Kidney tubule cell (primary cell): ENCODE measurements at places on chromosomes 1 and 21.

DNA sequence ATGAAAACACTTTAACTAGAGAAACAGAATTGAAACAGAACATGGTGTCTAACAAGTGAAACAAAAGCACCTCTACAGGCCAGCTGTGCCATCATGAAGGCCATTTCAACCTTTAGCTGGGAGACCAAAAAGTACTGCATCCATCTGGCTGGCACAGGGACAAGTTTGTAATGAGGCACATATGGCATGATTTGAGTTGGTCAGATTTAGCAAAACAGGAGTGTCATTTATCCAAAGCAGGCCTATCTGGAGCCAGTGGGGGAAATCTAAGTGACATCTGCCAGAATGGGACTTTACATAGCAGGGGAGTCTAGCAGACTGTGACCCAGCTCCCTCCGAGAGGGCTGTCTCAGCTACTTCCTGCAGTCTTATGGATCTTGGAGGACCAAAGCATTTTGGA lies 51.9 kb downstream of the DNTTIP2 start:
- DNase-seq = no peak

DNA sequence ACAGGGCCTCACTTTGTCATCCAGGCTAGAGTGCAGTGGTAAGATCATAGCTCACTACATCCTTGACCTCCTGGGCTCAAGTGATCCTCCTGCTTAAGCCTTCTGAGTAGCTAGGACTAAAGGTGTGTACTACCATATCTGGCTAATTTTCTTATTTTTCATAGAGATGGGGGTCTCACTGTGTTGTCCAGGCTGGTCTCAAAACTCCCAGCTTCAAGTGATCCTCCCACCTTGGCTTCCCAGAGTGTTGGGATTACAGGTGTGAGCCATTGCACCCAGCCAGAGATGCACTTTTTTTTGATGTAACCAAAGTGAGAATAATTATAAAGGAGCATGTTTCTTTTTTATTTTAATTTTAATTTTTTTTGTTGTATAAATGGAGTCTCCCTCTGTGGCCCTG lies 28.4 kb downstream of the CLIC4 start:
- no peak for DNase-seq

DNA sequence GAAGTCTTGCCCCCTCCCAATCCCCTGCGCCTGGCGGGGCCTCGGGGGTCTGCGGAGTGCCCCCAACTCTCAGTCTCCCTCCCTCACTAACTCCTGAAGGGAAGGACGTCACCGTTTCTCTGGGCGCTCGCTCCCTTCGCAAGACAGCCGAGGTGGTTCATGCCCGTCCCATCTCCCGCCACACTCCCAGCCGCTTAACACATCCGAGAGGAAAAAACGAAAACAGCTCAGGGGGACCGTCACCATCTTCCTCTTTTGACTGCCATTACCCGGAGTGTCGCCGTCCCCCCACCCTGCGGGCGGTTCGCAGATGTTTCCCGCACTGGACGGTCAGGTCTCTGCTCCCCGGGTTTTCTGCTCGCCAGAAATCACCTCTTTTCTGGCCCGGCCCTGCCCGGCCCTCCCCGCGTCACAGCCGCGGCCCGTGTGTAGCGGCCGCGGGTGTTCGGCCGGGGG lies 532 bp downstream of the ERO1B start:
- DNase-seq = peak; percentile 33

DNA sequence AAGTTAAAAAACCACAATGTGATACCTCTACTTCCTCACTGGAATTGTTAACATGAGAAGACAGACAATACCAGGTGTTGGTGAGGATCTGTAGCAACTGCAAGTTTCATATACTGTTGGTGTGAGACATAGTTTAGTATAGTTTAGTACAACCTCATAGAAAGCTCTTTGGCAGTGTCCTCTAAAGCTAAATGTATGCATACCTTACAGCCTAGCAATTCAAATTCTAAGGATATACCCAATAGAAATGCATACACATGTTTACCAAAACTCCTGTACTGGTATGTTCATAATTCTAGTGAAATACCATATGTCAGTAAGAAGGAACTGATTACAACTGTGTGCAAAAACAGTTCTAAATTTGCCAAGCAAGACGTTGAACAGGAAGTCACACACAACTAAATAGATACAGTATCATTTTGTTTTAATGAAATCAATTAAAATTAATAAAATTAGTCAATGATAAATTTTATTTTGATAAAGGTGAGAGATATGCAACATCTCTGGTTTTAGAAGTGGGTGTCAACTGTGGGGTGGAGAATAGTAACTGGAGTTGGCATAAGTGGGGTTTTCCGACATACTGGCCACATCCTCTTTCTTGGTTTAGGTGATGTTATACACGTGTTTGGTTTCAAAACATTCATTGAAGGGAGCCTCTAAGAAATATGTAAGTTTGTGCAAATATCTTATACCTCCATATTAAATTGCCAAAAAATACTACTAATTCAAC lies 450.7 kb downstream of the PTPRC start:
- no peak for DNase-seq

DNA sequence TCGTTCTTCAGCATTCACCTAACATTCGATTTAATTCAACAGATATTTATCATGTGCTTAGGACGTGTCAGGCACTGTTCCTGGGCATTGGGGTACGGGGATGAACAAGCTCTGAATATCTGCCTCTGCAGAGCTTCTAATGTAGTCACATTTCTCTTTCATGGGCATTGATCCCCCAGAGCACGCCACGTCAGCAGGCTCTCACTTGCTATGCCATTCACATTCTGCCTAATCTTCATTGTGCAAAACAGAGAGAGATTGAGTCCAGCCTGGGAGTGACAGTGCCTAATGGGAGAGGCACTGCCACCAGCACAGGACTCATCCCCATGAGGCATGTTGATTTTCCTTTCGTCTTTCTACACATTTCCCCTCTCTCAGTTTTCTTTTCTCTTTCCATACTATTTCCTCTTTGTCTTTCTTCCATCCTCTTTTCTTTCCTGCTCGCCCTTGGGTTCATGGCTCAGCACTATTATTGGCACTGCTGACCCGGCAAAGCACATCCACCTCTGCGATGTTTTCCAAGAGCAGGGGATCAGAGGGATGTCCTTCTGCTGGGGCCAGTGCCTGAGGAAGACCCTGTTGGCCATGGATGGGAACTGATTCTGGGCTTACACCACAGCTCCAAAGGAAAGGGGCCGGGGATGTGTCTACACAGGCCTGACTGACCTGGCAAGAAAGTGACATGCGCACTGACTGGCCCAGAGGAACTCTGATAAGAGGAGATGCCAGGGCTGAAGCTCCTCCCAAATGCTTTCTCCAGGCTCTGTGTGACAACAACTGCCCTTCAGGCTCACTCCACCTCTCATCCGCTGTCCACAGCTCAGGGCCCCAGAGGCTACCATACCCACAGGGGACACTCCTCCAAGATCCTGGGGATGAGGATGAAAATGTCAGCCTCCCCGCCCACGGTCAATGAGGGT lies 195.9 kb downstream of the TOMM20 start:
- DNase-seq = no peak

GRCh38 chr1:103941086-103941485 lies 191.4 kb downstream of the AMY1C start:
- no peak for DNase-seq

DNA sequence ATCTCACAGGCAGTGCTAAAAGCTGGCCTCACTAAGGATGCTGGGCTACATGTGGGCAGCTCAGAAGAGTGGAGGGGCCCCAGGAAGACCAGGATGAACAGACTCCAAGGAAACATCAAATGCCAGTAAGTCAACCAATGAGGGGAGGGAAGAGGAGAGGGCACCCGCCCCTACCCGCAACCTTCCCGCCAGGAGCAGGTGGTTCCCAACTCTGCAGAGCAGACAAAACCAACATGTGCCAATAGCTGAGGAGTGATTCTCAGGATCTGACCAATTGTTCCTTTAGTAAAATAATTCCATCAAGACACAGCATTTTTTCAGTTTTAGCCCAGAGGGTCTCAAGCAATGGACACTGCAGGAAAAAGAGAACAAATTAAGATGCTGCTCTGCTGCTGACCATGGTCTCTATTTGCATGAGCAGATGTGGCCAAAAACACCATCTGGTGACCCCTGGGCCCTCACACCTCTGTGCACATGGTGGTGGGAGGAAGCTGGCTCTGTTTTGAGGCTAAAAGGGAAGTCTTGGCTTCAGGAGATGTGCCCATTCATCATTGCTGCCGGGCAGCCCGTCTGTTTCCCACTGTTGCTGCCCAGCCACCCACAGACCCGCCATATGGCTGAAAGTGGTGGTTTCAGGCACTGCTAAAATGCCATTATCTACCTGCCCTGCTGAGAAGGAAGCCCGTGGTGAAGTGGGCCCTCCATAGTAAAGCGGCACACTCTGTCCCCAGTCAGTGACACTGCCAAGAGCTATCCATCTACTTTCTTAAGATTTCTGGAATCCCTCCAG lies 231.8 kb downstream of the KCNH1 start:
- DNase-seq = no peak

GRCh38 chr21:22225299-22225698 lies 1227.1 kb downstream of the NCAM2 start:
- no peak for DNase-seq

- DNase-seq = no peak
These were observed 16.7 kb downstream of the SLC6A9 start for GRCh38 chr1:44014365-44015104.

- peak; percentile 74 for DNase-seq
These were observed 5.5 kb downstream of the RNF223 start for GRCh38 chr1:1068517-1069055.

DNA sequence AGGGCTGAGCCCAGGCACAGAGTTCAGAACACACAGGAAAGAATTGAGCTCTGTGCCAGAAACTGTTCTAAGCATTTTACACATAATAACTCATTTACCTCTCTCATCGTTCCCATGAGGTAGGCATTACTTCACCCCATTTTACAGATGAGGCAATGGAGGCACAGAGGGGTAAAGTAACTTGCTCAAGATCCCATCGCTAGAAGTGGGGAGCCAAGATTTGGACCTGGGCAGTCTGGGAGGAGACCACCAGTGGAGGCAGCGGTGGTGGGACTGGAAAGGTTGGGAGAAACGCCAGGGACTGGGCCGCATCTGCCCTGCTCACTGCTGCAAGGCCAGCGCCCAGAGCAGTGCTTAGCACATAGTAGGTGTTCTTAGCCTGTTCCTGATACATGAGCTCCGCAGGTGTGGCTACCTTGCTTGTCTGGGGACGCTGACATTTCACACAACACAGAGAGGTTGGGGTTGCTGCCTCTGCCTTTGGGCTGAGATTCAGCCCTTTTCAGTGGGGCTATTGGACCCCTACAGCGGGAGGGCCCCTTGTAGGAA lies 27.8 kb upstream of the EPS8L3 start:
- no peak for DNase-seq

GRCh38 chr1:188237573-188238348 lies 1409.0 kb downstream of the PLA2G4A start:
- DNase-seq = peak; percentile 39

- peak; percentile 61 for DNase-seq
These were observed 19.5 kb downstream of the NUAK2 start for GRCh38 chr1:205301842-205302588.

GRCh38 chr1:26814377-26814776 lies 12.1 kb upstream of the ZDHHC18 start:
- no peak for DNase-seq

DNA sequence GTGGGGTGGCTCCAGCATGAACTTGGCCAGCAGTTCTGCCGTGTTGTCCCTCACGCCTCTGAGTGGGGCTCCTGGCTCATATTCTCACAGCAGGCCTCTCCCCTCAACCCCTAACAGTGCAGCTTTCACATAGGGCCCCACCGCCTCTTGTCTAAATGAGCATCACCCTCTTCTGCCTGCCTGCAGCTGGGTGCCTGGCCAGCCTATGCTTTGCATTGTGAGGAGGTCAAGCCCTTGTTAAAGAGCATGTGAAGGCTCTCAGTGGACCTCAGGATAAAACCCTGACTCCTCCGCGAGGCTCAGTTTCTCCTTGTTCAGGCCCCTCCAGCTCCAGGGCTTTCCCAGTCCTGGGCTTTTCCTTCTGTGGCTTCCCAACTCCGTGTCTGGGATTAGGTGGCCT lies 34.8 kb downstream of the CRYAA start:
- no peak for DNase-seq

- DNase-seq = peak; percentile 22
These were observed 221.4 kb upstream of the PKN2 start for GRCh38 chr1:88462488-88463261.

DNA sequence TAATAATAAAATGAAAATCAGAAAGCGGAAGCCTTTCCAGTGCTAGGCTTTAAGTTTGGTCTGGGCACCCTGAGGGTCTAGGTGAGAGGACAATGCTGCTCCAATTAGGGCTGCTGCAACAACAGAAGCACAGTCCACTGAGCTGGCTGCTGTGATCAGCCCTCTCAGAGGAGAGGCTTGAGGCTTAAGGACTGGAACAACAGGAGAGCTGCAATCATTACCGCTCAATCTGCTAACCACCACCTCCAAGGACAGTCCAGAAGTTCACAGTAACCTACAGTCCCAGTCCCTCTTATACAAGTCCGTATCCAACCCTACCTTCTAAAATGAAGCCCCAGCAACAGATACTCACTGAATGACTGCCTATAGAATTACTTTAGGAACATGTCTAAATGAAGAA lies 62.1 kb downstream of the USP24 start:
- no peak for DNase-seq

GRCh38 chr1:219427989-219428388 lies 184.9 kb downstream of the ZC3H11B start:
- no peak for DNase-seq

DNA sequence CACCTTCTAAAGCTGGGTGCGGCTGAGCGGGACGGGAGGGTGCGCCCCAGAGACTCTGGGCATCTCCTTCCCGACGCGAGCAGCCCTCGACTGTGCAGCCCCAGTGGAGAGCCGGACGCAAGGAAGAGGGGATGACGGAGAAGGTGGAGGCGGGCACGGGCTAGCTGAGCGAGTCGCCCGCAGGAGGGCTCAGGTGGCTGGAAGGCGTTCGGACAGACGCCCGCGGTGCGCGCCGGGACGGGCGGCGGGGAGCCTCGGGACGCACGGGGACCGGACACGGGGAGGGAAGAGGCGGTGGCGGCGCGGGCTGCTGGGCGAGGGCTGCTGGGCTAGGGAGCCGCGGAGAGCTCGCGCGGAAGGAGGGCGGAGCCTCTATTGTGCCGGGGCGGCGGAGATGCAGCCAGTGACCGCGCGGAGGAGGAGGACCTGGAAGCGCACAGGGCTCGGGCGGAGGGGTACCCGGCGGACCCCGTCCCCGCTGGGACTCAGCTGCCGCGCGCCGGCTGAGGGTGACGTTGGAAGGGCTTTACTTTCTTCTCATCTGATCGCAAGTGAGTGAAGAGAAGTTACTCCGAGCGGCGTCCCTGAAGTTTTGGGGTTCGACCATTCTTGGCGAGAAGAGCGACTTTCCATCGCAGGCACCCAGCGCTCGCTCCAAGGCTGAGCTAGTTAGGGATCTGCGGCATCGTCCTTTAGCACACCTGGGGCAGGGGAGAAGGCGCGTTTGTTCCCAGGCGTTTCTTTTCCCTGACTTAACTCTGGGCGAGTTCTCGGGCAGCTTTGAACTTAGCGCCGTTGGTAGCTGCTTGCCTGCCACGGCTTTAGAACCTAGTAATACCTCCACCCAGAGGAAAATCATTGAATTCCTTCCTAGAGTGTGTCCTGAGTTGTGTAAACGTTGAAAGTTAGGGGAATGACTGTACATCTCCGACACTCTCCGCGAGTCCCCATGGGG lies at the start of gene OLFML2B:
Gene OLFML2B (minus strand): TSS at position 323 of the 955 bp plus-strand sequence. CDS start 439 bp downstream, outside the sequence.
- DNase-seq = peak; percentile 93

- DNase-seq = no peak
These were observed 2.4 kb upstream of the PRAMEF18 start for GRCh38 chr1:13228343-13228781.

GRCh38 chr21:45259206-45259840 lies 28.4 kb downstream of the POFUT2 start:
- no peak for DNase-seq

- DNase-seq = peak; percentile 35
These were observed 52.9 kb downstream of the CNIH3 start for GRCh38 chr1:224668984-224669383.

- no peak for DNase-seq
These were observed 13.2 kb upstream of the FAM163A start for GRCh38 chr1:179729881-179730280.
